GM03348 (cell line): ENCODE measurements at places on chromosomes 13 and 19.
A peak's percentile ranks its signal among the peaks of the same experiment; 100 is the strongest.

DNA sequence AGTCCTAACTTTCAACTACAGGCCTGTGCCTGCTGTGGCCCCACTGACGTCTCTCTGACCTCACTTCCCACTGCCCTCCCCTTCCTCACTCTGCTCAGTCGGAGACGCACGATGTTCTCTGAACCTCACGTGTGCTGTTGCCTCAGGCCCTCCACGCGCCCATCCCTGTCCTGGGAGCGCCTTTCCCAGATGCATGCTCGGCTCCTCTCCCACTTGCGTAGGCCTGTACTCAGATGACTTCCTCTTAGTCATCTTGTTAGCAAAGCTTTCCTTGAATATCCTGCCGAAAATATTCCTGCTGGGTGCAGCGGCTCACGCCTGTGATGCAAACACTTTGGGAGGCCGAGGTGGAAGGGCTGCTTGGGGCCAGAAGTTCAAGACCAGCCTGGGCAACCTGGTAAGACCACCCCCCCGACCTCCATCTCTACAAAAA, 9.3 kb upstream of the SYT5 start:
- peak; percentile 88 for DNase-seq

DNA sequence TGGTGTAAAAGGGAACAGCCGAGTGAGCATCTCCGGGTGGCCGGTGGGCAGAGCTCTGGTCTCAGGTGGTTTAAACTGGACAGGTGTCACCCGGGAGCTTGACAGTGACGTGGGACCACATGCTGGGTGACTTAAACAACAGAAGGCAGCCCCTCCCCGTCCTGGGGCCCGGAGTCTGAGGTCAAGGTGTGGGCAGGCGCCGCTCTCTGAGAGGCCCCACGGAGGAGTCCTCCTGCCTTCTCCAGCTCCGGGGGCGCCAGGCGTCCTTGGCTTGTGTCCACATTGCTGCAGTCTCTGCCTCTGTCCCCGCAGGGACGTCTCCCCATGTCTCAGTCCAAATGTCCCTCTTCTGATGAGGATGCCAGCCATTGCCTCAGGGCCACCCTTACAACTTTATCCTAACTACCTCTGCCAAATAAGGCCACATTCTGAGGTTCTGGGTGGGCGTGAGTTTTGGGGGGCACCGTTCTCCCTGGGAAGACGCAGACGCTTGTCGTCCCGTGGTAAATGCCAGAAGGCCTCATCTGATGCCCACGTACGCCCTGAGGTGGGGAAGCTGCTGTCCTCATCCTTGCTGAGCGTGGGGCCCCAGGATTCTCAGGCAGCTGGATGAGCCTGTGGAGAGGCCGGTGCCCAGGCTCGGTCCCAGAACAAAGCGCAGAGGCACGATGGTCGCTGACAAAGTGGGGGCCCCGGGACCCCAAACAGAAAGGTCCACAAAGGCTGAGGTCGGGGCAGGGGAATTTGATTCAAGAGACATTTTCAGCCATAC, 12.9 kb downstream of the GZMM start:
- DNase-seq: no peak

DNA sequence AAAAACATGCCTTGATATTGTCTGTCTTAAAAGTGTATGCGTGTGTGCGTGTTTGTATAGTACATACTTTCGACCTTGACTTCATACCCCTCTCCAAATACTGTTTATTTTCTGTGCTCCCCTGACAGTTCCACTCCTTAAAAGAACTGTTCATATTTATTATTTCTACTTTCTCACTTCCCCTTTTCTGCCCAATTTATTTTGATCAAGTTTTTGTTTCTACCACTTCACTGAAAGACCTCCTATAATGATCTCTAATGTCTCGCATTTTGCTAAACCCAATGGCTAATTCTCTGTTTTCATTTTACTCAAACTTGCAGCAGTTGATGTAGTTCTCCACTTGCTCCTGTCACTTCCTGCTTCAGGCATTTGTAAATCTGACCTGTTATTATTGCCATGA, 426.1 kb upstream of the KLF12 start:
- no peak for DNase-seq

DNA sequence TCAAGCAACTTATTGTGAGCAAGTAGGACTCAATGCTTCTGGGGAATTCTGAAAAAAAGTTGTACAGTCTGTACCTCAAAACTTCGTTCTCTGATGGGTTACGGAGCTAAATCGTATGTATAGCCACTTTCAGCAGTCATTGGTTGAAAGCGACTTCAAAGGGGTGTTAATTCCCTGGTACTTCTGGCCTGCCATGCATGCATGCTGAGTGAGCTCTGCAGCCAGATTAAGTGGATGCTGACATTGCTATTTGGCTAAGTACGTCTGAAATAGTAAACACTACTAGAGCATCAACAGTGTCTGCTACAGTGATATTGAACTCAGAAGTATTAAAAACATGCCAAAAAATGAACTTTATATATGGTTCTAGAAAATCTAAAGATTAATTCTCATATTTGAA, 1183.1 kb upstream of the PCDH20 start:
- no peak for DNase-seq

GRCh38 chr19:16519230-16519687, 23.0 kb downstream of the CHERP start:
- DNase-seq: no peak

- no peak for DNase-seq
Measured at GRCh38 chr13:81051873-81052272, 710.9 kb upstream of the SPRY2 start.

GRCh38 chr13:27665333-27665732, 43.6 kb downstream of the POLR1D start:
- peak; percentile 27 for DNase-seq

DNA sequence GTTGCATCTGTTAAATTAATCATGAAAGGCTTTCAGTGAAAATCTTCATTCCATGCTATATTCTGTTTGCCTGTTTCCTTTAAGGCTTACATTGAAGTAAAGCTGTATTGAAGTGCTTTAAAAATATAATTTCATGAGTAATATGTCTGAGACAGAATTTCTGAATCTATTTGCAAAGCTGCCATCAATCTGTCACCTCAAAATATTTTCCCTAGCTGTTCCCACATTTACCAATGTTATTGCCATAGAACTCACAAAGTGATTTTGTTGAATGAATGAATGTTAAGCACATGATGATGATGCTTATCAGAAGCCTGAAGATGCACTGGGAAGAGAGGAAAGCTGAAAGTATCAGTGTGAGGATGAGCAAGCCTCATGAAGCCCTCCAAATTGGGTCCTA, 115.8 kb downstream of the NHLRC3 start:
- no peak for DNase-seq

GRCh38 chr13:98409281-98409680, 167.6 kb downstream of the STK24 start:
- DNase-seq: no peak
